ENCODE measurements at places on chromosomes 7 and 10. TPM values are rescaled to one million over a fixed set of nuclear protein-coding genes. Genes with fewer than 3 reads are reported as not detected.

Gene DDC
- not detected for total RNA-seq

Gene PON1
- 0.27 TPM for total RNA-seq

Gene THSD7A
- total RNA-seq = 0.81 TPM

Gene GPR158
- total RNA-seq = under 0.01 TPM

Gene DNAJC1
- total RNA-seq = 133 TPM

Gene SNCG
- not detected for total RNA-seq

Gene GTF2IRD1
- total RNA-seq = 1.1 TPM

Gene FEZF1
- not detected for total RNA-seq

Gene COL1A2
- not detected for total RNA-seq

Gene EPHB6
- total RNA-seq = 18.9 TPM

Gene ABCA13
- 4.3 TPM for total RNA-seq

Gene ARPC1B
- 420 TPM for total RNA-seq

Gene TLX1
- not detected for total RNA-seq

Gene FRG2B
- not detected for total RNA-seq

Gene KEL
- 2.4 TPM for total RNA-seq

Gene PLEKHS1
- total RNA-seq = not detected

Gene CARD11
- 15.1 TPM for total RNA-seq

Gene CALCR
- not detected for total RNA-seq

Gene BHLHA15
- 0.27 TPM for total RNA-seq

Gene AMPH
- total RNA-seq = not detected

Gene ADAMTS14
- 3.0 TPM for total RNA-seq

Gene NUDT13
- 1.6 TPM for total RNA-seq

Gene RBM28
- 6.5 TPM for total RNA-seq

Gene TBATA
- not detected for total RNA-seq

Gene PDE6C
- total RNA-seq = not detected

Gene DPYSL4
- total RNA-seq = 0.27 TPM

Gene OGDHL
- total RNA-seq = 0.27 TPM

Gene ZYX
- 100 TPM for total RNA-seq

Gene MYL10
- total RNA-seq = not detected

Gene DHX32
- 15.1 TPM for total RNA-seq

Gene DIP2C
- total RNA-seq = 0.27 TPM

Gene LBX1
- total RNA-seq = not detected

Gene LRRN3
- under 0.01 TPM for total RNA-seq

Gene HMX3
- not detected for total RNA-seq

Gene GPR15LG
- not detected for total RNA-seq

Gene CALML3
- total RNA-seq = not detected

Gene DNAJC30
- 4.8 TPM for total RNA-seq
